ENCODE measurements at places on chromosomes 16 and 17.

GRCh38 chr16:27390151-27390550 is 11.8 kb upstream of the IL21R start:
- no peak for DNase-seq

- no peak for DNase-seq
These were observed 54.0 kb downstream of the MRM3 start for GRCh38 chr17:836151-836550.

GRCh38 chr16:74226338-74226954 is 70.2 kb upstream of the PSMD7 start:
- no peak for DNase-seq

- DNase-seq, result no peak
These were observed 14.7 kb downstream of the RARA start for GRCh38 chr17:40323391-40324381.

- no peak for DNase-seq
These were observed 411.0 kb upstream of the DYNLRB2 start for GRCh38 chr16:80129791-80130190.

DNA sequence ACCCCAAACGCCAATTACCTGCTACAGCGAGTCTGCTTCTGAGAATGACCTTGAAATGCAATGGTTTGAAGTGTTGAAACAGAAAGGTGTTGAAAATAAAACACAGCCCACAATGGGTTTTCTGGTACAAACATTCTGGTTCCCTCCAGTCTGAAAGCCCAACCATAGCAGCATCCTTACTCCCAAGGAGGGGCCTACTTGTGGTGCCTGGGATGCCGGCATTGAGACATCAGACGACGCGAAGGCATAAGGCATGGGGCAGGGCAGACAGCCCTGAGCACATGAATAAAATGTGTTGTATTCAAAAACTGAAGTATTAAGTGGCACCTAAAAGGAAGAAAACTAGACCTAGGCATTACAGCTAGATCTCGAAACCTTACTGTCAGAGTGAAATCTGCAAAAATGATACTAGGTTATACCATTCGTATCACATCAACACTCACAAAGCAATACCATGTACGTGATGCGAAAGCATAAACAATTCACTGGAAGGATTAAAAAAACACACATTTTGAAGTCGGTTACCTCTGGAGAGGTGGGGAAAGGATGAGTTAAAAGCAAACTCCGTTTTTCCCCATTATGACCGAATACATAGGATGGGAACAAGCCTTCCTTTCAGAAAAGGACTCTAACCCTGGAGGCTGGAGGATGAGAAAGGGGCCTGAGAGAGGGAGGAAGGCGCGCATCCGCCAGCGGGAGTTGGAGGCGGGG is 702 bp downstream of the NUDT21 start:
- DNase-seq, result no peak

DNA sequence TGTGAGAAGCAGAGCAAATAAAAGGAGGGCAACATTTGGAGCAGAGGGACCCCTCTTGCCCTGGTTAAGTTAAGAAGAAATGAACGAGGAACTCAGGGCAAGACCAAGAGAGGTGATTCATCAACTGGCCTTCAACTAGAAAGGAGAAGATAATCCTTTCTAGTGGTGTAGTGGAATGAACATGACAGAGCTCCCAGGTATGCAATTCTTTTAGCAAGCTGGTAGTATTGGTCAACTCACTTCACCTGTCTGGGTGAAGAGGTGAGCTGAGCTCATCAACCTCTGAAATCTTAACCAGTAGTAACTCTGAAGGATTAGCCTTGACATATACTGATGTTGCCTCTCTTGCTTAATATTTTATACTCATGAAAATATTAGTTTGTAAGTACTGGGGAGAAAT is 1024.7 kb upstream of the GOT2 start:
- no peak for DNase-seq

DNA sequence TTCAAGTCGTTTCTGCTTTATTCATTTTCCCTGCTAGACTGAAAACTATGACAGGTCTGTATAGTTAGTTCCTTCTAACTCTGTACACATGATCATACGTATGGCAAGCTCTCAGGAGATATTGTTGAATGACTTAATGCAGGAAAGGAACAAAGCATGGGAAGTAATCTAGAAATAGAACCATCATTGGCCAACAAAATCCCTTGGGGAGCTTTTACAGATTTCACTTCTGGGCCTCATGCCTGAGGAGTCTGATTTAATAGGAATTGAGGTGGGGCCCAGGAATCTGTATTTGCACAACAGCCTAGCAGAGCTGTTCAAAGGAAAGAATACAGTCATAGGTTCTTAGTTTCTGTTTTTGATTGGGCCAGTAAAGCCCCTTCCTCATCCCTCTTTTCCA is 229.2 kb downstream of the MAP2K6 start:
- DNase-seq, result no peak

DNA sequence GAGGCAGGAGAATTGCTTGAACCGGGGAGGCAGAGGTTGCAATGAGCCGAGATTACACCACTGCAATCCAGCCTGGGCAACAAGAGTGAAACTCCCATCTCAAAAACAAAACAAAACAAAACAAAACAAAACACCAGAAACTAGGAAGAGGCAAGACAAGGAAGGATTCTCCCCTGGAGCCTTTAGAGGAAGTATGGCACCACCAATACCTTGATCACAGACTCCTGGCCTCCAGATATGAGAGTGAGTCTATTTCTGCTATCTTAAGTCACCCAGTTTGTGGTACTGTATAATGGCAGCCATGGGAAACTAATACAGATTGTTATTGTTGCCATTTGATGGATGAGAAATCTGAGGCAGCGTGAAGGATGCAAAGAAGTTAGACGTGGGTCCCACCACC is 14.6 kb upstream of the CPPED1 start:
- no peak for DNase-seq

GRCh38 chr16:828891-829290 is 28.4 kb upstream of the GNG13 start:
- DNase-seq, result no peak

DNA sequence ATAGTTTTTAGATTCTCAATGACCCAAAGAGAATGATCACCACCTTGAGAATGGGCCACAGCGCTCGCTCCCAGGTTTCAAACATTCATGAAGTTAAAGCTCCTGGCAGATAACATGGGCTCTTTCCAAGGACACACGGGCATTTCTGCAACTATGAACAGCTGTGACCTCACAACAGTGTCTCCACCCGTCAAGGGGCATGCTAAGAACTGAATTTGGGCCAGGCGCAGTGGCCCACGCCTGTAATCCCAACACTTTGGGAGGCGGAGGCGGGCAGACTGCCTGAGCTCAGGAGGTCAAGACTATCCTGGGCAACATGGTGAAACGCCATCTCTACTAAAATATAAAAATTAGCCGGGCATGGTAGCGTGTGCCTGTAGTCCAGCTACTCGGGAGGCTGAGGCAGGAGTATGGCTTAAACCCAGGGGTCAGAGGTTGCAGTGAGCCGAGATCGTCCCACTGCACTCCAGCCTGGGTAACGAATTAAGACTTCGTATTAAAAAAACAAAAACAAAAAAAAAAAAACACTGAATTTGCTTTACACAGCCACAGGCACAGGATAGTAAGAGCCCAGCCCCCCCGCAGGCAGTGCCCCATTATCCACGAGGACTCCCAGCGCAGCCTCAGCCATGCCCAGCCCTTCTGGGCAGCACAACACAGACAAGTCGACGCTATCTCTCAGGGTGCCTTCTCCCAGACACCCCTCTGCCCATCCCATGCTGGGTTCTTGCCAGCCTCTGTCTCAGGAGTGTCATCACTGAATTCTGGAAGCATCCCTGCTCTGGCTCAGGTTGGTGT is 7.2 kb downstream of the USP7 start:
- no peak for DNase-seq

GRCh38 chr16:86529160-86529559 is 18.8 kb downstream of the FOXF1 start:
- no peak for DNase-seq

- no peak for DNase-seq
These were observed 57.0 kb downstream of the CES1 start for GRCh38 chr16:55775857-55776256.

- DNase-seq, result no peak
These were observed 10.7 kb upstream of the CIITA start for GRCh38 chr16:10865991-10866966.

DNA sequence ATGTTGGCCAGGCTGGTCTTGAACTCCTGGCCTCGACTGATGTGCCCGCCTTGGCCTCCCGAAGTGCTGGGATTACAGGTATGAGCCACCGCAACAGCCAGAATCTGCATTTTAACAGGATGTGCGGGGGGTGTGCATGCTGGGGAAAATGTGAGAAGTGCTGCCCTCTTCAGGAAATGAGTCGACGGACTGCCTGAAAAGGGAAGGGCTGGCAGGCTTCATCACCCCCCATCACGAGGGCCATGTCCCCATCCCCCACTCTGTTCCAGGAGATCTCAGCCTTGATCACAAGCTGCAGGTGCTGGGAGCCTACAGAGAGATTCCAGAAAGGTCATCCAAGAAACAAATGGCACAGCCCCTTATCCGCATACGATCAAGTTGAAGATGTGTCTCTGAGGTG is 195.3 kb upstream of the RPL38 start:
- no peak for DNase-seq

DNA sequence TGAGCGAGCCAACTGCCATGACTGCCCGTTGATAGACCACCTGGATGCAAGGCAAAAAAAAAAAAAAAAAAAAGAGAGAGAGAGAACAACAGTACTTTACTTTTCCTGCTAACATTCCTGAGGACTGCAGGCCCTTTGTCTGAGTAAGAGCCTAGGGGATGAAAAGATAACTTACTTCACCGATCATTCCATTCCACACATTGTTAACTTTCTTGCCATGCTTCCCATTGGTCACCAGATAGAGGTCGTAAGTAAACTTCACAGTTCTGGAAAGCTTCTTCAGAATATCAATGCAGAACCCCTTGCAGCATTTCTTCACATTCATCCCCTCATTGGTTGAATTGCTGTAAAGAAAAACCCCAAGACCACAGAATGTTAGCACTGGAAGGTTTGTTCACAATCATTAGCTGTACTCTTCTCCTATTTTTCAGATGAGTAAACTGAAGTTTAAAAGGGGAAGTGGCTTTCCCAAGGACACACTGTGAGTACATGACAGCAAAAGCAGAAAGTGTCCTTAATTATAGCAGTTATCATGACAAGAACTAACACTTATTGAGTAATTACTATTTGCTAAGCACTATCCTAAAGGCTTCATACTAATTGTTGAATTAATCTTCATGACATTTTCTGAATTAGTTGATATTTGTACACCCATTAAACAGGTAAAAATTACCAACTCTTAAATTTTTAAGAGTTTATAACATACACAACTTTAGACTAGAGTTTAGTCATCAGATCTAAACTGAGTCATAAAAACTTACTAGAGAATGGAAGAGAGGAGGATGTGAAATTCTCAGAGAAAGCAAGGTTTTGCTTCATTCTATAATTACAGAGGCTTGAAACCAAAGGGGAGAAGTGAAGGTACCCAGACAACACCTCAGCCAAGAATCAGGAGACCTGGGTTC is 341.2 kb downstream of the GRIN2A start:
- DNase-seq, result no peak

- DNase-seq, result no peak
These were observed 49.0 kb downstream of the KANSL1 start for GRCh38 chr17:46144246-46144645.

GRCh38 chr17:63665527-63666214 is 34.3 kb downstream of the LIMD2 start:
- DNase-seq, result no peak

DNA sequence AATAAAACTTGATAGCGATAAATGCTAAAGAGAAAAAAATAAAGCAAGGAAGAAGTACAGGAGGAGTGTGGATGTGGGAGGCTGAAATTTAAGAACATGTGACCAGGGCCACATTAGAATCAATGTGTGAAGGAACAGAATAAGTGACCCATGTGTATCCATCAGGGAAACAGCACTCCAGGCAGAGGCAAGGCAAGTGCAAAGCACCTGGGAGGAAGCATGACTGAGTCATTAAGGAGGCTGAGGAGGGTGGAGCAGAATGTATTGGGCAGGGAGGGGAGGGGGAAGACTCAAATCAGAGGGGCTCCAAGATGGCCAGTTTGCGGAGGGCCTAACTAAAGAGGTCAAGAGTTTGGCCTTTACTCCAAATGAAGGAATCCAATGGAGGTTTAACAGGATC is 8.0 kb downstream of the CDR2 start:
- DNase-seq, result no peak

- DNase-seq, result no peak
These were observed 3.0 kb downstream of the OTOA start for GRCh38 chr16:21666772-21667171.

GRCh38 chr16:79564671-79565107 is 35.8 kb downstream of the MAF start:
- no peak for DNase-seq

DNA sequence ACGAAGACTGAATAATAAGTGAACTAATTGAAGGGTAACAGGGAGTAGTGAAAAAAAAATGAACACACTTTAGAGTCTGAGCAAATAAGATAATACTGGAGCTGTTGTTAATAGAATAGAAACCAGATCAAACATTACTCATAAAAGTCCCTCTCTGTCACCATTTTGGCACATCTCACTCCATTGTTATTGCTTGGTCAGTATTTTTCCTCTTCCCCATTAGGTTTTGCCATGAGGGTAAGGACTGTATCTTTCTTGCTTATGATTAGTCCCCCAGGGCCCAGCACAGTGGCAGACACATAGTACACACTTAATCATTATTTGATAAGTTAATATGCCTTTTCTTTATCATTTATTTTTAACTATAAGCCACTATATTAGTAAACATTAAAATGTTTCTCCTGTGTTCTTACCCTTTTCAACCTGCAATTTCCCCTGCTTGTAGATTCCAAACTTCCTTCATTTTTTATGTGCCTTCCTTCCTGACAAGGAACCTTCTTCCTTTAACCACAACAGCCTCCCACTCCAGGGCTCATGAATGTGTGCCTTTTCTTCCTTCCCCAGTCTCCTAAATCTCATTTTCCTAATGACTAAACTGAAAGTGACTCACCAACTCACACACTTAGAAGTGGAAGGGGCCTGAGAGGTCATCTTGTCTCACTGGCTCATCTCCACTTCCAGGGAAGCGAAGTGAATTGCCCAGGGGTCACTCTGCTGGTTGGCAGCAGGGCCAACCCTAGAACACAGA is 88.2 kb upstream of the HAS3 start:
- no peak for DNase-seq

DNA sequence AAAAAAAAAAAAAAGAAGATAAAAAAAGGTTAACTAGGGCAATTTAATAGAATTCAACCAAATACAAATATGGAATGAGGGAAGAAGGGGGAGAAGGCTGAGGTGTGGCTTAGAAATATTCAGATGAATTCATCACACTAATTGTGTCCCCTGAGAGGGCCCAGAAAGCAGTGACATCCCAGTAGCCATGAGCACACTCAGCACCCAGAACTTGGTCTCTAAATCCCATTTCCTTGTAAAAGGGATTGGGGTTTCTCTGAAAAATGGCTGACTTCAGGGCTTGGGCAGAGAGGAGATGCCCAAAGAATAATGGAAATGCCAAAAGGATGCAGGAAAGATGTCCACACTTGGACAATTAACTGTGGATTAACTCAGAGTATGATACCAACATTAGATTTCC is 4.0 kb upstream of the ASPSCR1 start:
- DNase-seq, result no peak

GRCh38 chr17:15161395-15161794 is 103.7 kb downstream of the PMP22 start:
- no peak for DNase-seq

GRCh38 chr17:48724251-48725003 is 1.4 kb downstream of the PRAC2 start:
- DNase-seq, result no peak

Measured in vagina (tissue), 2 donors.